ENCODE measurements at places on chromosomes 3 and 15.

DNA sequence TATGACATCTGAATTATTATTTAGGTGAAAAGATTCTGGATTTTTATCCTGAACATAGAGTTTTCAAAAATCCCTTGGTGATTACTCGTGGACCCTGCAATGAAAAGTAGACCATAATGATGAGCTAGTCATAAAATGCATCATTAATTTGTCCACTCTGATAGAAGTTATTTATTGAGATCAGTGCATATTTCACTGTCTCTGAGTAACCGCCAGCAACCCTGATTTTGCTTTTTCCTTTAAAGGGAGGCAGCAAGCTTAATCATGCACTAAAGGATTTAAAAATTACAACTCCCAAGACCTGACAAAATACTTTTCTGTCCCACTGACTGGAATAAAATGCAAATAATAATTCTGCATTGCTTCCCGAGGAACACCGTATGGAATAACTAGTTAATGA, 259.6 kb upstream of the DPPA4 start:
- no peak for DNase-seq

- no peak for DNase-seq
Observed at GRCh38 chr3:64291956-64292355, 66.7 kb upstream of the PRICKLE2 start.

DNA sequence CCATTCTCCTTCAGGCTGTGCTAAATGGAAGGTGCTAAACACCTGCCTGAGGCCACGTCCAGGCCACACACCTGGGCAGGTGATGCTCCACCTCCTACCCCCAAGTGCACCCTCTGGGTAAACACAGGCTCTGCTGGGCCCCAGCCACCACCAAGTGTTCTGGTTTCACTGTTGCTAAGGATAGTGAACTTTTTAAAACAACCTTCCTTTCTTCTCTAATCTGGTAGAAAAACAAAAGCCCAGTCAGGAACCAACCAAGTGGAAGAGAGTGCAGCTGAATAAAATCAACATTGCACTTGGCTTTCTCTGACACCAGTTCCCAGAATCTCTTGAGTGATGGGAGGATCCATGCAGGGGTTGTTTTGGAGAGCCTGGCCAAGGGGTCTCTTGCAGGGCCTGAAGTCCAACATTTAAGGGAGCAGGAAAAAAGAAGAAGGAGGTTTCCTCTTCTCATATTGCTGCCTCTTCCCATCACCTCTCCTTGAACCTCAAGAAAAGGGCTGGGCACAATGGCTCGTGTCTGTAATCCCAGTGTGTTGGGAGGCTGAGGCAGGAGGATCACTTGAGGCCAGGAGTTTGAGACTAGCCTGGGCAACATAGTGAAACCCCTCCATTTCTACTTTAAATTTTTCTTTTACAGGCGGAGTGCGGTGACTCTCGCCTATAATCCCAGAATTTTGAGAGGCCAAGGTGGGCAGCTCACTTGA, 26.2 kb upstream of the ATP13A3 start:
- no peak for DNase-seq

GRCh38 chr3:150061288-150062024, 90.8 kb upstream of the PFN2 start:
- no peak for DNase-seq

DNA sequence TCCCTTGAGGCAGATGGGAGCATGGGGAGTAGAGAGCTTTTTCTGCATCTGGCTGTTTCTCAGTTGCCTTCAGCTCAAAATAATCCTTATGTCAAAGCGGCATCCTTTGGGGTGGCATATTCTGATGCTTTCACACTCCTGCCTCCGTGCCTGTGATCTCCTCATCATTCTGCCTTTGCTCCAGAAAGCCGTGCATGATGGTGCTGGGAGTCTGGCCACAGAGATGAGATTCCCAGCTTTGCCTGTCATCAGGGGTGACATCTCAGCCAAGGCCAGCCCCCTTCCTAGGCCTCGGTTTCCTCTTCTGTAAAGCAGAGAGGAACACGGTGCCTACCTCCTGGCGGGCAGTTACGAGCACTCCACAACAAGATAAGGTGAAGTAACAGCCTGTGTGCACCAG, 96.3 kb upstream of the ALDH1A3 start:
- DNase-seq: no peak

- DNase-seq: no peak
Observed at GRCh38 chr3:190305406-190305805, 16.8 kb downstream of the CLDN1 start.

Measured in stimulated activated CD8-positive, alpha-beta memory T cell treated with anti-CD3 and anti-CD28 coated beads, Interleukin-15, amount 100 ng/mL, for 4 hours (primary cell).